ENCODE measurements at places on chromosomes 2 and 18.

DNA sequence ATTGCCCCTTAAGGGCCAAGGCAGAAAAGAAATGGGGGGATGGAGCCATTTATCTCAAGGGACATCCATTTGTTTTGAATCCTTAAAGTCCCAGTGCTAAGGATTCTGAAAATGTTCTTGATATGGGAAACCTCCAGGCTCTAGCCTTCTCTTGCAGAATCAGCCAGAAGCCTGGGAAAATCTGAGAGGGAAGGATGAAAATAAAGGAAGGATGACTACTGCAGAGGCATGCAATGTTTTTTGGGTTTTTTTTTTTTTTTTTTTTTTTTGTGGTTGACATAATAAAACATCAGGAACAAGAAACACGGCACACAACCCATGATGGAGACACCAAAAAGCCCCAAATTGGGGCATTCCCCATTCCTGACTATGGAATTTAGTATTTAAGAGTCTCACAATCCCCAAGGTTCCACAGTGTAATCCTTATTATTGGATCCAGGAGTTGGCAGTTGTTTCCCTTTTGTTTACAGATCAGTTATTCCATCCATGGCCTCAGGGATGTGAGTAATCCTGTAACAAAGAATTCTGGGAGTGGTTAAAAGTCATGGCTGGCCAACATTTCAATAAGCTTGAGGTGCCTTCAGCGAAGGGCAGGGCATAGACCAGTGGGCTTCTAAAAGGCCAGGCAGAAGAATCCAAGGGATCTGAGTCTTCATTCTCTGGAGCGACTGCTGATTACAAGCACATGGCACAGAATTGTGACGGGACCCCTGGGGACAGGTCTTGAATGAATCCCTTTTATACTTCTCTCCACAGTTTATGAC lies 337.5 kb downstream of the GULP1 start:
- peak overlapping the region; percentile 61 for H3K27ac ChIP-seq
- peaks cover 14% of the 10 kb centered on the region for H3K4me1 ChIP-seq
- no peak overlapping the region for H3K4me3 ChIP-seq

GRCh38 chr2:191954451-191954850 lies 107.6 kb upstream of the CAVIN2 start:
- H3K27me3 ChIP-seq, result no peaks in the 10 kb centered on the region
- no peak overlapping the region for H3K4me3 ChIP-seq
- H3K36me3 ChIP-seq, result no peaks in the 10 kb centered on the region
- no peak overlapping the region for H3K27ac ChIP-seq

DNA sequence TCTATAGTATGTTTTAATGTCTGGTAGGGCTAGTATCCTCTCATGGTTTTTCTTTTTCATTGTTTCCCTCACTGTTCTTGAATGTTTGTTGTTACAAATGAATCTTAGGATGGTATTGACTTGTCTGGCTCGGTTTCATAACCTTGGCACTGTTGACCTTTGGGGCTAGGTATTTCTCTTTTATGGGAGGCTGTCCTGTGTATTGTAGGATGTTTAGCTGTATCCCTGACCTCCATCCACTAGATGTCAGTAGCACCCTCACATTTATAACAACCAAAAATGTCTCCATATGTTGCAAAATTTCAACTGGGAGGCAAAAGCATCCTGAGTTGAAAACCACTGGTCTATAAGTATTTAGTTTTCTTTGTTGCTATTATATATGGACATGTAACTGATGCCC lies 7.0 kb upstream of the AOX1 start:
- no peak for DNase-seq
- H3K4me1 ChIP-seq, result no peaks in the 10 kb centered on the region
- H3K36me3 ChIP-seq, result no peaks in the 10 kb centered on the region
- no peak overlapping the region for H3K4me3 ChIP-seq
- H3K27me3 ChIP-seq, result no peaks in the 10 kb centered on the region
- H3K27ac ChIP-seq, result no peak overlapping the region

GRCh38 chr2:213162516-213163118 lies 11.2 kb upstream of the IKZF2 start:
- DNase-seq, result no peak
- no peak overlapping the region for H3K4me3 ChIP-seq
- H3K27ac ChIP-seq, result no peak overlapping the region

GRCh38 chr2:136020831-136021230 lies 35.4 kb upstream of the DARS1 start:
- no peaks in the 10 kb centered on the region for H3K36me3 ChIP-seq
- H3K4me3 ChIP-seq, result no peak overlapping the region
- H3K4me1 ChIP-seq, result no peaks in the 10 kb centered on the region
- no peaks in the 10 kb centered on the region for H3K27me3 ChIP-seq
- no peak for DNase-seq

DNA sequence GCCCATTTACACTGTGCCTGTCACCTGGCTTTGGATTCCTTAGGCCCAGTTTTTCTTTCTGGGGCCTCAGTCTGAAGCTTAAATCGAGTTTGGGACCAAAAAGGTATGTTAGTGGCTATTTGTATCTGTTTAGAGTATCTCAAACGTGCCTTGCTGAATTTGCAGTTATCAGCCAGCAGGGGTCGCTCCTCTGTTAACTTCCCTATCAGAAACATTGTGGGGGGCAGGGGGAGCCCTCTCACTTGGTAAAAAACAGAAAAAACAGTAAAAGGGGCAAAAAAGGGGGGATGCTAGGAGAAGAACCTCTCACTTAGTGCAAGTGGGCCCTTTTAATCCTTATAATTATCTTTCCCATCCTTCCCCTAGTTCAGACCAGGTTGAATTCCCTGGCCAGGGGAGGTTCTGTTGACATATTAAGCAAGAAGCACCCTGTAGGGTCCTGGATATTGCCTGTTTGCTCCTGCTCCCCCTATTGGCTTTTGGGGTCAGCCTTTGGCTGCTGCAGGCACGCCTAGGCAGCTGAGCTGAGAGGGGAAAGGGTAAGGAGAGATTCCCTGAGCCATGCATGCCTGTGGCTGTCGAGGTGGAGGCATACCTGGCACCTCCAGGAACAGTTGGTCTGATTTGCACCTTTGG lies 8.8 kb upstream of the IFIH1 start:
- no peak overlapping the region for H3K4me3 ChIP-seq
- H3K36me3 ChIP-seq, result no peaks in the 10 kb centered on the region
- no peak overlapping the region for H3K27ac ChIP-seq
- no peaks in the 10 kb centered on the region for H3K4me1 ChIP-seq
- DNase-seq, result no peak

DNA sequence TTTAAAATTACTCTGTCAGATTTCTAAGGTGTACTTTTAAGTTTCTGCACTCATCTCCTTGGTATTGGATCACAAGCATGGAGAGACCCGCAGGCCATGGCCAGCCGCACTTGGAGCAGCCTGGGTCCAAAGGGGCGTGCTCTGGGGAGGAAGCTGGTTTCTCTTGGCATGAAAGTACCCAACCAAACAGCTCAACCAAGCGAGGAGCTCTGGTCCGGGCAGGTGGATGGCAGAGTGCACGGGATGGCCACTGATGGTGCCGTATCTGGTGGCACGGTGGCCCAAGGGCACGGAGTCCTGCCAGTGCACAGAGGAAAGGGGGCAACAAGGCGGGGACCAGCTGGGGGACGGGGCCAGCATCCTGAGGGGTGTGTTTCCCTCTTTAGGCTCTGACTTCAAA lies 32.2 kb upstream of the MCFD2 start:
- DNase-seq, result no peak
- H3K36me3 ChIP-seq, result no peaks in the 10 kb centered on the region
- H3K4me3 ChIP-seq, result no peak overlapping the region

DNA sequence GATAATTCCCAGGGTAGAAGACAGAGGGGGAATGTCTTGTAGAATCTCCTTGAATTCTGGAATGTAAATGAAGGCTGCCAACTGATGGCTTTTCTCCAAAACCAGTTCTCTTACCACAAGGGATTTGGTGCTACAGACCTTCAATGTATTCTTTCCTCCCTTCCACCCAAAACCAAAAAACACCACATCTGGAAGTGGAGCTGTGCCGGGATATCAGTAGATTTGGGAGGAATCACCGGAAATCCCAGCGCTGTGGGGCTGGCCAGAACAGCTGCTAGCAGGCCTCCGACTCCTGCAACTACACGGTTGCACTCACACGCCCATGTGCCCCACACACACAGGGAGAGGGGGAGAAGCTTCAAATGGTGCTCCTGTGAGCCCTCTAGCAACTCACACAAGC lies 45.7 kb downstream of the RPL31 start:
- peak; percentile 29 for DNase-seq
- H3K27me3 ChIP-seq, result no peaks in the 10 kb centered on the region
- H3K4me1 ChIP-seq, result peaks cover 2% of the 10 kb centered on the region
- H3K36me3 ChIP-seq, result no peaks in the 10 kb centered on the region

DNA sequence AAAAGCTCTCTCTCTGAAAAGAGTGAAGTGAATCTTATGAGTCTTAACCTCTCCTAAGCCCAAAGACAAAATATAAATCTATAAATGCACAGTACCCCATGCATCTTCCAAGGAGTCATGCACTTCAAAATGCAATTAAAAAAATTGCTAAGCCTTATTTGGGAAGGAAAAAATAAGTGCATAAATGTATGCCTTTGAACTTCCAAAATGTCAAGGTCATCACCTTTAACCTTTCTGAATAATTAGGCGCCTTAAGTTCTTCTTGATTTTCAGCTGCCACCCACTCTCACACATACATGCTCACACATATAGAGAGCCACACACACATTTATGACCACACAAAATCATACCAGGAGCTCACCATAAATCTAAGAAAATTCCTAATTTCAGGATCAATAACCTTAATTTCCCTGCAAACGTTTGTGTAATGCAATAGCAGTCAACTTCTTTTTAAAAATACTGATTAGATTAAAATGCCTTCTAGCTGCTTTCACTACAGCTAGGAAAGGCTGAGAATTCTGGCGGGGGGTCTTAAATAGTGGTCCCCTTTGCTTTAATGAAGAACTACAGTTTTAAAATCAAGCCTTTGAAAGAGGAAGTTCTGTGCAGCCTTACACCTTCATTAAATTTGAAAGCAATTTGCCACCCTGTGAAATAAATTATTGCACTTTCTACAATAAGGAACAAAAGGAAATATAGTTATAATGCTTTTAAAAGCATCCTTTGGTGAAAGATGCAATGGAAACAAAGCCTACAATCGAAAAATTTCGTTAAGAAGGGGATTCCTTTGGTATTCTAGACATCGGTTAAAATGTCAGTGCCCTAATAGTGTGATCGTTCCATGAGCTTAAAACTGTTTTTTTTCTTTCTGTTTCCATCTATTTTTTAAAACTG lies 3.6 kb downstream of the HOXD11 start:
- H3K36me3 ChIP-seq, result no peaks in the 10 kb centered on the region
- peaks cover 5% of the 10 kb centered on the region for H3K4me1 ChIP-seq
- no peak overlapping the region for H3K27ac ChIP-seq
- H3K4me3 ChIP-seq, result peak overlapping the region; percentile 33
- H3K27me3 ChIP-seq, result peaks cover 6% of the 10 kb centered on the region
- DNase-seq, result no peak

DNA sequence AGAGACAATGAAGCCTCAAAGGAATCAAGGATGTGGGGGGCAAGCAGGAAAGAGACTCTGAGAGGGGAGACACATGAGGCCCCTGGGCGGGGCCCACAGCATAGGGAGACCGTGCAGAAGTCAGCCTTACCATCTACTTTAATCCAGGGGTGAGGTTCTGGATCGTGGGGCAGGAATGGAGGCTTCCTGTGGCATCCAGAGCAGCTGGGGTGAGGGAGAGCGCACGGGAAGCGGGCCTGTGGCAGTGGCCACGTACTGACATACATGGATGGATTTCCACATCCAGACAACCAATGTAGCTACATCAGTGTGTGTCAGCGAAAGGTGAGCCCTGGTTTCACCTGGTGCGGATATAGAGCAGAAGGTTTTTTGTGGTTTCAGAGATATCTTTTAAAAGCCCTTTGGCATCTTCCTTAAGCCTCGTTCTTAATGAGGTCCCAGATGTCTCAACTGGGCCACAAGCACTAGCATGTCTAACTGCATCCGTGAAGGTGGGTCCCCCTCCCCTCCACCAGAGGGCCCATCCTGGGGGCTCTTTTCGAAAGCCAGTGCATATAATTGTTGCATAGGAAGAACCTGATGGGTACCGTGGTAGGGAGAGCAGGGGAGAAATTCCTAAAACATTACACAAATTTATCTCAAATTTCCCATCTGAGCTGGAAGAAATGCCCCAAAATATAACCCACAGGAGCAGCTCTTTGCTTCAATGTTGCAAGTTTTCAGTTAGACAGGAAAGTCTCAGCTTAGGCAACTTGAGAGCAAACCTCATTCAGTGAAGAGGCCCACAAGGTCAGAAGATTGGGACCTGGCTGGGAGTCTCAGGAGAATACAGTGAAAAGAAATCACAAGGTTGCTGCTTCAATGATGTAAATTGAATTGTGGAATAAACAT lies 90.9 kb downstream of the SP3 start:
- no peak overlapping the region for H3K27ac ChIP-seq
- no peaks in the 10 kb centered on the region for H3K27me3 ChIP-seq
- no peaks in the 10 kb centered on the region for H3K36me3 ChIP-seq
- no peak for DNase-seq

- no peak overlapping the region for H3K27ac ChIP-seq
- H3K4me3 ChIP-seq, result no peak overlapping the region
- no peaks in the 10 kb centered on the region for H3K27me3 ChIP-seq
- DNase-seq, result no peak
Observed at GRCh38 chr18:67342159-67342558, 174.4 kb downstream of the DSEL start.

- H3K27ac ChIP-seq, result no peak overlapping the region
- H3K4me1 ChIP-seq, result no peaks in the 10 kb centered on the region
- no peaks in the 10 kb centered on the region for H3K36me3 ChIP-seq
- no peak overlapping the region for H3K4me3 ChIP-seq
Observed at GRCh38 chr18:55386545-55386944, 201.4 kb downstream of the TCF4 start.

DNA sequence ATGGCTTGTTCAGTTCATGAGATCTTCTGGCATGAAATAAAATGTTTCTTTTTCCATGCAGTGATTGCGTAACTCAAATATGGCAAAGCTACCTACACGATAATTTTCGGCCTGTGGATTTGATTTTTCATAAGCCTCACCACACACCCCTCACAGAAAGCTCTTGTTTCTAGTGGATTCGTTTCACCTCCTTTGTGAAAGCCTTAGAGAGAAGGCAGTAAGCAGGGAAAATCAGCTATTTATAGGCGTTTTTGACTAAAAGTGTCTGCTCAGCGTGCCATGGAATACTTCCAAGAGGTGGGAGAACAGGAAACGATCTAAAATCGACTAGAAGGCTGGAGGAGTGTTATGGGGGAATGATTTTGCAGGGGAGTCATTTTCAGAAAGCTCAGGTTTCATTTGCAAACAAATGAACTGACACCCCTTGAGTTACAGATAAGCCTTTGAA lies 417.9 kb downstream of the TGIF1 start:
- no peaks in the 10 kb centered on the region for H3K4me1 ChIP-seq
- H3K27me3 ChIP-seq, result no peaks in the 10 kb centered on the region
- H3K36me3 ChIP-seq, result no peaks in the 10 kb centered on the region
- no peak for DNase-seq
- H3K27ac ChIP-seq, result no peak overlapping the region

GRCh38 chr2:120503793-120504571 lies 158.0 kb downstream of the INHBB start:
- no peaks in the 10 kb centered on the region for H3K4me1 ChIP-seq
- H3K27me3 ChIP-seq, result no peaks in the 10 kb centered on the region
- DNase-seq, result no peak

Data from ovary (tissue), 10 donors.